ENCODE measurements at places on chromosomes 12 and 14.

GRCh38 chr12:55037351-55037987, 17.7 kb downstream of the NEUROD4 start:
- DNase-seq = no peak

DNA sequence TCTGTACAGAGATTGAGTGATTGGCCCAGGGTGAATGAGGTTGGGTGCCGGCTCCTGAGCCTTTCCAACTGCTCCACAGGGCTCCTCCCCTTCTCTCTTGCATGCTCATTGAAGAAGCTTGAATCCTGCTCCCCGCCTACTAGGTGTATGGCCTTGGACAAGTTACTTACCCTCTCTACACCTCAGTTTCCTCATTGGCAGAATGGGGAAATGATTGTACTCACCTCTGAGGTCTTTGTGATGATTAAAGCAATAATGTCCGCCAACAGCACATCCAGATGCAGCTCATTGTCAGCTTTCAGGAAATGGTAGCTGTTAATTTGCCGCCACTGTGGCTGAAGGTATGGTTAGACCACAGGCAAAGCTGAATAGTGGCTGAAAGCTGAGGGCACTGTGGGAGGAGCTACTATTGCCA, 174.1 kb downstream of the CRADD start:
- DNase-seq = no peak

GRCh38 chr12:131141514-131141913, 187.8 kb downstream of the ADGRD1 start:
- no peak for DNase-seq

GRCh38 chr14:95328729-95329503, 9.2 kb upstream of the CLMN start:
- no peak for DNase-seq

DNA sequence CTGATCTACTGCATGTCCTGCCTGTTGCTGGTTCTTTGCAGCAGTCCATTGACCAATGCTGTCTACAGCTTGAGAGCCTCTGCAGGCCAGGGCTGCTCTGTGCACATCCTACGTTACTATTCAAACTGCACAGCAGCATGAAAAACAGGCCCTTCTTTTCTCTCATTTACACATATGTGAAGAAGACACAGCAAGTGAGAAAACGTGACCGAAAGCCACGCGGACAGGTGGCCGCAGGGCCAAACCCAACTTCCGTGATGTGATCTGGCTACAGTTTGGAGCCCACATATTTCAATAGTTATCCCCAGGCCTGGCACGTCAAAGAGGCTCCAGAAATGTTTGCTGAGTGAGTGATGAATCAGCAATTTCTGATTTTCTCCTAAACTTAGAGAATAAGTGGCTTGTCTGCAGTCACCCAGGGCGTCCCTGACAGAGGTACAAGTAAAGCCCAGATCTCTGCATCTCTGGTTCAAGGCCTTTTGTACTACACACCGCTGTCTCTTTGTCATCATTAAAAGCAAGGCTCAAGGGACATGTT, 17.9 kb upstream of the TCL1B start:
- DNase-seq = no peak

DNA sequence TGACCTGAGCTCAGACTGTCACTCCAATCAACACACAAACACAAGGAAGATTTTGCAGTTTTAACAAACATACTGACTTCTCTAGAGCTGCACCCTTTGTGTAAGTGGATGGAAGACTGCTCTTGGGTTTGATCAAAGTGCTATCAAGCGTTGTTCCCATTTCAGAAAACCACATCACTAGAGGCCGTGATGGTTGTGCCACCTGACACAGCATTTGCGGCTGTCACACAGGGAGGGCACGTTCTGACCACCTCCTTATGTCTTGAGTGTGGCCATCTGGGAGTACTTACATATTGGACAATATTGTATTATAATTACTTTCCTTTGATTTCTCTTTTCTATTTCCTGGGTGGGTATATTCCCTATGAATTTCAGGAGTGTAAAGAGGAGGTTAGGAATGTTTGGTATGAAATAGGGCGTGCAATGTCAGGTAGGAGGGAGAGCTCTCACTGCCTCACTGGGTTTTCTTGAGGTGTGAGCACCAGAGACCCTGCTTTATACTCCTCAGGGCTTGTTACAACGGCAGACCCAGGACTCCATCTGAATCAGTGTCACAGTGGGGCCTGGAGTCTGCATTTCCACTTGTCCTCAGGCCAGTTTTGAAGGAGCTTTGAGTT, 74.3 kb downstream of the SYNE3 start:
- no peak for DNase-seq

- DNase-seq = no peak
Observed at GRCh38 chr12:76562130-76562529, 2.6 kb upstream of the OSBPL8 start.
